Kasumi-1 (cell line): ENCODE measurements at places on chromosomes 1 and 21.

DNA sequence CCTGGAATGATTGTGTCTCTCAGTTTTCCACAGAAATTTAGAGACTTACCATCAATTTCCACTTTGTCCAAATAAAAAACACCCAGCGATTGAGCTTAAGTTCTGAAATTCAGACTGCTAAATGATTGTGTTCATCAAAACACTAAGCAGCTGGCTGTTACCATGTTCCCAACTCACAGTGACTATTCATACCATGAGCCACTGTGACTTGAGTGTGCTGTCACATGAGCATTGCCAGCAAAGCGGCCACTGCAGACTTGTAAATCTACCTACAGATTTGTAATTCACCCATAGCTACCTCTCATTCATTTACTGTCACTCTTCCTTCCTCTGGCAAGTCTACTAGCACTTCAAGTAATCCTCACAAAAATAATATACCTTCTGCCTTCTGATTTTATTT is 17.2 kb upstream of the PRKAB2 start:
- no peak for DNase-seq

DNA sequence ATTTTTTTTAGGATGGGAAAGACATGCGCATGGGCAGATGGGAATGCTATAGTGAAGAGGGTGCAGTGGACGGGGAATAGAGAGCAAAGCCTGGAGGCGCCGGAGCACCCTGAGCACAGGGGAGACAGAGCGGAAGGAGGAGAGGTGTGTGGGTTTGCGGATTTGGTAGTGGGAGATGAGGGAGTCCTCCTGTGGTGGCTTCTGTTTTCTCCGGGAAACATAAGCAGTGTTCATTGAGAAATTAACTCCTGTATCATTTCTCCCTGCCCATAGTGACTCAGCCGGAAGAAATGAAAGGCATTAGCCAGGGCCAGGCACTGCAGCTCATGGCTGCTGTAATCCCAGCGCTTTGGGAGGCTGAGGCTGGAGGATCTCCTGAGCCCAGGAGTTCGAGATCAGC is 4.7 kb upstream of the PTPRF start:
- no peak for DNase-seq

DNA sequence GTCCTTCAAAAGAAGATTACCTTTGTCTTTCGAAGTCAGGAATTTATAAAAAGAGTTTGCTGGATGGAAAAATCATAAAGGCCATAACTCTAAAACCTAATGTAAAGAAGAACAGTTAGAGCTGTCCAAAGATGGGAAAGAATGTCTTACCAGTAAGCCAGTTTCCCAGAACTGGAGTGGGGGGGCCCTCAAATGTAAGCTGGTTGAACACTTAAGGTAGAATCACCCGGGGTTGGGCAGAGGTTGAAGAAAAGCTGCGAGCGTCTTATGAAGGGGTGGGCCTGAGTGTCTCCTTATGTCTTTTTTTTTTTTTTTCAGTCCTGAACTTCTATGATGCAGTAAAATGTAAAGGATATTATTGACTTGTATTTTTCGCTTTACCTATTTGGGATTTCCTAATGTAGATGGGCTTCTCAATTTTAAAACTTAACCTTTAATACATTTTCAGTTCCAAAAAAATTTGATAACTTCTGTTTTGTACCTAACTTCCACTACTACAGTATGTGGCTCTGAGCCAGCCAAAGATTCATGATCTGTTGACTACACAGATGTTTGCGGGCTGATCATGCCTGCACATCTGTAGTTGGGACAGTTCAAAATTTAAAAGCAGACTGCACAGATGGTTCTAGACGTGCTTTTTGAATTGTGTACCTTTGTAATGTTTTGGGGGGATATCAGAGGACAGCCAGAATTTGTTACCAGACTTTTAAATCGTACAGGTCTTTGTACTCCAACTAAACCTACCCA is 43.6 kb downstream of the NFYC start:
- DNase-seq: no peak

DNA sequence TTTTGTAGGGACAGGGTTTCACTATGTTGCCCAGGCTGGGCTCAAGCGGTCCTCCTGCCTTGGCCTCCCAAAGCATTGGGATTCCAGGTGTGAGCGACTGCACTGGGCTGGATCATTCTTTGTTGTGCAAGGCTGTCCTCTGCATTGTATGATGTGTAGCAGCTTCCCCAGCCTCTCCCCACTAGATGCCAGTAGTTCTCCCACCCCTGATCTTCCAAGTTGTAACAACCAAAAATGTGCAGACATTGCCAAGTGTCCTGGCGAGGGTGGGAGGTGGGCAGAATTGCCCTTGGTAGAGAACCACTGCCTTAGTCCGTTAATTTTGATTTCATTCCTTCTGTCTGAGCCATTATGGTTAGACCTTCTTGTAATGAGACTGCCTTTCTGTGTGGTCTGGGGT is 7.2 kb downstream of the GALNT2 start:
- no peak for DNase-seq

GRCh38 chr1:43997295-43997999 is 6.0 kb downstream of the CCDC24 start:
- no peak for DNase-seq
